ENCODE measurements at places on chromosomes 3 and 15. TPM values are rescaled to one million over a fixed set of nuclear protein-coding genes. Genes with fewer than 3 reads are reported as not detected.

UCN2 gene
- total RNA-seq = not detected

TMEM212 gene
- total RNA-seq = not detected

DNA sequence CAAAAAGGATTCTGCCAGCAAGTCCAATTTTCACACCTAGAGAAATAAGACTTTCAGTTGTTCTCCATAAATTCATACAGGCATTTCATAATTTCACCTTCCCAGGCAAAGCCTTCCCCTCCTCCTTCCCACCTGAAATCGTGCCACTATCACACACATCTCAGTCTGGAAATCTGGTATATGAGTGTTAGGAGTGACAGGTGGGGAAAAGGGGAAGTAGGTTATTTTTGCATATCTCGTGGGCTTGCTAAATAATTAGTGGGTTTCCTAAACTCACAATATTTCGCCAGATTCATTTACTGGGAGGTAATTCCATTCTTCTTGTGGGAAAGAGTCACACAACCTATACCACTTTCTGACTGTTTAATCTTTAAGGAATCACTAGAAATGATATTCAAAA is 7.4 kb downstream of the ALDH1A2 start:
- no peak for DNase-seq

SLC9C1 gene
- total RNA-seq = not detected

DNA sequence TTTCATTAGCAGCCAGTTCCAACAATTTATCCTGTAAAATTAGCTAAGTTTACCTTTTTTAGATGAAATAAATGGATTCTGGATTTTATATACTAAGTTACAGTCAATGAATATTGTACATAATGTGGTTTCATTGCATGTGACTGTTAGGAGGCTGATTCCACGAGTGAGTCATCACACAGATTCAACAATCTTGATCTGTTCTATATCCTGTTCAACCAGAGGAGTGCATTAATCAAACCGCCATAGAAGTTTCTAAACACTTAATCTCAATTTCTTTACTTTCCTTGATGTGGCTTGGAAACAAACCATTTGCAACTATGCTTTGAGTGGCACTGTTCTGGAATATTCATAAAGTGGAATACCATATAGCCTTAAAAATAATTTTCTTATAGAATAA is 15.3 kb downstream of the DNAJC13 start:
- DNase-seq = no peak

DCLK3 gene
- total RNA-seq = 0.16 TPM

GRCh38 chr3:150038830-150039229 is 68.1 kb upstream of the PFN2 start:
- no peak for DNase-seq

GRCh38 chr3:190558316-190558715 is 44.4 kb downstream of the IL1RAP start:
- DNase-seq = no peak

MKRN3 gene
- not detected for total RNA-seq

DNA sequence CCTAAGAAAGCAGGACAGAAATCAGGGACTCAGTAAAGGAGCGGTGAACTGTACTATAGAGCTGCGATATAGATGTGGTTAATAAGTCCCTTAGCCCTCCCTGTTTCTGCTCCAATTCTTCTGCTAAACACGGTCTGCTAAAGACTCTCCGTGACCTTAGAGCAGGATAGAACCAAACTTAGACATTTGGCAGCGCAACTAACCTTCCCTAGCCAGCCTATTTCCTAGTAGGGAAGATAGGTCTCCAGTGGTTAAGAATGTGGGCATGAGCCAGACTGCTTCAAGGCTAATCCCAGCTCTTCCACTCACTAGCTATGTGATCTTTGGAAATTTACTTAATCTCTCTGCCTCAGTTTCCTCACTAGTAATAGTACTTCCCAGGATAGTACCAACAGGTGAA is 193.6 kb upstream of the IL12A start:
- DNase-seq = no peak

- DNase-seq = no peak
Measured at GRCh38 chr15:101536166-101536874, 46.8 kb upstream of the PCSK6 start.

RASGRF1 gene
- not detected for total RNA-seq

ATP8B4 gene
- total RNA-seq = 31.5 TPM

DNA sequence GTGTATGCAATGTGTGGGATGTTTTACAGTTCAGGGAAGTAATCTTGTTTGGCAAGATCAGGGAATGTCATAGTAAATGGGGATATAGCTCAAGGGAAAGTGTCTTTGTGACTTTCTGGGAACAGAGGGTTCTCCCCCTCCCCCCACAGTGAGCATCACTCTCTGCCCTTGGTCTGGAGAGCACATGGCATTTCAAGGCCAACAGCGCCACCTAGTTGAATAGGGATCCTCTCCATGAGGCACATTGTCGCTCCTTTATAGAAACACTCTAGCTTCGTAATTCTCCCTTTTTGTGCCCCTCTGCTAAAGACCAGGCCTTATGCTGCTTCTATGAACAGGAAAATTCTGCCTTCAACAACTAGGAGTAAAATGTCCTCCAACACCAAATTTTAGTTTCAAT is 37.1 kb upstream of the ARNT2 start:
- DNase-seq = no peak

GRCh38 chr3:134186391-134186790 is 64.3 kb downstream of the RYK start:
- DNase-seq = no peak

DNA sequence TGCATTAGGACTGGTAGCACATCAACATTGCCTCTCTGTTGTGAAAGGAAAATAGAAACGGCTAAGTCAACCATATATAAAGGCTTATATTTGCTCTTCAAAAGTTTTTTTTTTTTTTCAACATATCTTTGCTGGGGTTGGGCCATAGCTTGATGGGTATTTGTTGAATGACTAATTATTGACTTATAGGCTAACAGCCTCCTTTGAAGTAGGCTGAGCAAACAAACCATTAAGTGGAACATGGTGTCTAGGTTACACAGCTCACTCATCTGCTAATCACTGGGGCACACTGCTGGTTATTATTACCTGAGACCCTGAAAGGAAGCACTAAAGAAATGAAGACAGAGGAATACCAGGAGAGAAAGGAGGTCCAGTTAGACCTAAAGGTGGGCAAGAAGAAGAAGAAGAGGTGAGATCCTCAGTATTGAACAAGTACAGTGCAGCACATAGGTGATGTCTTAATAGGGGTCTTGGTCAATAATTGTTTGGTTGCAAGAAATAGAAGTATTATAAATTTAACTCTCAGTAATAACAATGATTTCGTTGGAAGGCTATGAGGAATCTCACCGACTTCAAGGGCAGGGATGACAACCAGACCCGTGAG is 139.4 kb downstream of the RPLP1 start:
- no peak for DNase-seq

Measured in mesenteric fat pad (tissue), 1 donor.